ENCODE measurements at places on chromosomes 16 and 17.

DNA sequence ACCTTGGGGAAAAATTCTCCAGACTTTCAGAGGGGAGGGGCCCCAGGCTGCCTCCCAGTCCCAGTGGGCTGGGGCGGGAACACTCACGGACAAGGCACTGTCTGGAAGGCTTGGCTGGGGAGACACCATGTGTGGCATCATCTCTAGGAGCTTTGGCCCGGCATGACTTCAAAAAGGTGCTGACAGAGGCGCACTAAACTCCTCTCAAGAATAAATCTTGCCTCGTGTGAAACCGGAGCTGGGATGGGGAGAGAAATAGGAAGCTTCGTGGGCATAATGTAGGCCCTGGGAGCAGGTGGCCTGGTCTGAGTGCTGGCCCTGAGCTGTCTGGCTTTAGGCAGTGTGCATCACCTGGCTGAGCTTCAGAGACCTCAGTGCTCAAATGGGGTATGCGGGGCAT lies 5.7 kb downstream of the WSCD1 start:
- no peak for DNase-seq

GRCh38 chr16:55746081-55746480 lies 86.8 kb downstream of the CES1 start:
- no peak for DNase-seq

GRCh38 chr17:80432961-80433550 lies 18.1 kb downstream of the ENDOV start:
- DNase-seq: no peak

DNA sequence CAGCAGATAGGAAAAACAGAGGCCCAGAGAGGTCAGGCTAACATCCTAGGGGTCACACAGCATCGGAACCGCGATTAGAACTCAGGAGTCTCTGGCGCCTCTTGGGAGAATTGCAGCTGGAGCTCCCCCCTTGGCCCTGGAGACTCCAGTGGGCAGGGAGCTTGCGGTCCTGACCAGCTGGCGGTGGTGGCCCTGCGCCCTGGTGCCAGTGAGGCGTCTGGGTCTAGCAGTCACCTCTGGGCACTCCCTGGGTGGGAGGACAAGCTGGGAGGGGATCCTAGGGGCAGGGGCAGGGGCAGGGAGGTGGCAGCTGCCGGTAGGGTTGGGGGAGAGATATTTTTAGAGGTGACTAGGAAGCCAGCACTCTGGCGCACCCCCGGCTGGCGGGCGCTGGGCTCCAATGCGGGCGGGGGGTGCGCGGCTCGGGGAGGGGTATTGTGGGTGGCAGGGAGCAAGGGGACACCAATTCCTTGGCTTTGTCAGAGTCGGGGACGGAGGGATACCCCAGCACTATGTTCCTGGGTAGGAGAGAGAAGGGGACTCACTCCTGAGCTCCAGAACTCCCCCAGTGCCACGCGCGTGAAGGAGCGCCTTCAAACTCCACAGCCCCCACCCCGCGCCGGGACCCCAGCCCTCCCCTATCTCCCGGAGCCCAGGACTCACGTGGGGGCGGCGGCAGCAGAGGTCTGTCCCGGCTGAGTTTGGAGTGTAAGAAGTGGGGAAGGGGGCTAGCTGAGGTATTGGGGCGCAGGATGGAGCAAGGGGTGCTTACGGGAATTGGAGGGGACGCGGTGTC lies 584 bp downstream of the PHOSPHO1 start:
- peak; percentile 59 for DNase-seq

DNA sequence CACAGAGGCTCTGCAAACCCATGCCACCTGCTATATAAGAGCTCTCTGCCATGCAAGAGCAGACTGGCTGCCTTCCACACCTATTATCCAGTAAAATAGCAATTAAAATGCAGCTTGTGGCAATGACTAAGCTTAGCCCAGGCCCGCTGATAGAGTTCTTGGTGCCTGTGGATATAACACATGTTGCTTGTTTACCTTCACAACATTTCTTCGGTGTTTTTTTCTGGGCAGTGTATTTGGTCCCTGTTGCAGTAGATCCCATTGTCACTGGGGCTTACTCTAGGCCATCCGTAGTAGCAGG lies 63.5 kb downstream of the SPECC1 start:
- DNase-seq: no peak

Measured in hematopoietic multipotent progenitor cell treated with erythropoietin and hydrocortisone succinate and interleukin-3 and kit ligand, for 17 days (in vitro differentiated cells).